NCI-H1436 treated with DMSO at 0.1 percent for 48 hours (cell line): ENCODE measurements at places on chromosomes 1 and 21.

DNA sequence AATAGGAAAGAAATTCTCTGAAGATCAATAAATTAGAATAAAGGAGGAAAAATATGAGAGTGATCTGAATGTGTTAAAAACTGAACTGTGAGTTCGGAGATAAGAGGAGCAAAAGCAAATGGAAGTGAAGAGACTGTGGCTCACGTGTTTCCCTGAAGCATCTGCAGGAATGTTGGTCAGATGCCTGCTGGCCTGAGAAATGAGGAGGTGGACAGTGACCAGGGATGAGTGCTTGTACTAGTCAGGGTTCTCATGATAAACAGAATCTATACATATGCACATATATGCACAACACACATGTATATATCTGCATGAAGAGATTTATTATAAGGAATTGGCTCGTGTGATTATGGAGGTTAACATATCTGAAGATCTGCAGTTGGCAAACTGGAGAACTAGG lies 103.4 kb upstream of the TIAM1 start:
- no peak for DNase-seq

DNA sequence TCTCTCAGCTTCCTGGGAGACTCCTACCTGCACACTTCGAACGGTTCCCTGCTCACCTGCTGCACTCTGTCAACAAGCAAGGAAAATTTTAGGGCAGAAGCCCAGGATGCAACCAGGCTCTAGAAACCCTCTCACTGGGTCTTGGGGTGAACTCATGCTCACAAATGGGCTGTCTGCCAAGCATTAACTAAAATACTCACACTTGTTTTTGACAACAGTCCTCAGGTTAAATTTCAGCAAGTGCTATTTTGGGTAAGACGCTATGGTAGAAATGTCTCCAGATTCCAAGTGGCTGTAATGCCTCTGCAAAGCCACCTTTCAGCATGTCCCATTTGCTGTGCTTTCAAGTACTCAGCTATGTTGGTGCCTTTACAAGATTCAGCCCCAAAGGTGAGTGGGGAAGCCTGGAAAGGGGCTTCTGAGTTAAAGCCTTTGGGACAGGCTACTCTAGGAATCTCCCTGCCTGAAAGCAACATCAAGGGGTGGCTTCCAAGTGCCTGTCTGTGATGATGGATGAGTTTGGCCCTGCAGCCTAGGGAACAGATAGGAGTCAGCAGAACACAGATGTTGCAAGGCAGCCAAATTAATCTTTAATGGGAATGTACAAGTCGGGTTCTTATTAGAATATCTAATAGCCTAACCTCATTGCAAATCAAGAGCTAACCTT lies 211.9 kb upstream of the SPAG17 start:
- DNase-seq, result no peak

DNA sequence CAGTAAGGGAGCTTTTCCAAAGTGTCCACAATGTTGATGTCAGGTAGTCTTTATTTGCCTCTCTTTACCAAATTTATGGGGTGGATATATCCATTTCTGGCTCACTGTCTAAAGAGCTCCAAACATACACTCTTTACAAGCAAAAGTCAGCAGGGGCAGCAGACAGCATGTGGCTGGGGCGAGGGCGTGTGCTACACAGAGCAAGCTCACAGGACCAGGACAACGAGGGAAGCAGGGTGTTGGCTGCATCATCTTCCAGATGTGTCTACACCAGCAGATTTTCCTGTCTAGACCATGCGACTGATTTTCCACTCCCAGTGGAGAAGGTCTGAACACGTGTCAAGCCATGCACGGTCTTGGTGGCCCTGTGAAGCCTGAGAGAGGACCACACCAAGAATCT lies 123.8 kb downstream of the TRABD2B start:
- no peak for DNase-seq

DNA sequence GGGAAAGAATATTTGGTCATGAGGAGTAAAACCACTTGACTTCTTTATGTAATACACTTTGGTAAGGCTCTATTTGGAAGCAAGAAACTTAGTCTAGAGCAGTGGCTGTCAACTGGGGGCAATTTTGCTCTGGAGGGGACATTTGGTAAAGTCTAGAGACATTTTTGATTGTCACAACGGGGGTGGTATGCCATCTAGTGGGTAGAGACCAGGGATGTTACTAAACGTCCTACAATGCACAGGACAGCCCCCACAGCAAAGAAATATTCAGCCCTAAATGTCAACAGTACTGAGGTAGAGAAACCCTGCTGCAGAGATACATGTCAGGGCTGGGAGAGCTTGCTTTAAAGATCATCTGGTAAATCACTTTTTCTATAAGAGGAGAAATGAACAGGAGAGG lies 13.5 kb downstream of the FUCA1 start:
- DNase-seq, result no peak

- peak; percentile 2 for DNase-seq
Measured at GRCh38 chr1:179369751-179370341, 4.1 kb downstream of the AXDND1 start.

- no peak for DNase-seq
Measured at GRCh38 chr1:187460093-187460492, 631.3 kb downstream of the PLA2G4A start.

- no peak for DNase-seq
Measured at GRCh38 chr1:106290805-106291501, 765.5 kb upstream of the PRMT6 start.

GRCh38 chr1:17018849-17019248 lies 7.1 kb upstream of the ATP13A2 start:
- no peak for DNase-seq

DNA sequence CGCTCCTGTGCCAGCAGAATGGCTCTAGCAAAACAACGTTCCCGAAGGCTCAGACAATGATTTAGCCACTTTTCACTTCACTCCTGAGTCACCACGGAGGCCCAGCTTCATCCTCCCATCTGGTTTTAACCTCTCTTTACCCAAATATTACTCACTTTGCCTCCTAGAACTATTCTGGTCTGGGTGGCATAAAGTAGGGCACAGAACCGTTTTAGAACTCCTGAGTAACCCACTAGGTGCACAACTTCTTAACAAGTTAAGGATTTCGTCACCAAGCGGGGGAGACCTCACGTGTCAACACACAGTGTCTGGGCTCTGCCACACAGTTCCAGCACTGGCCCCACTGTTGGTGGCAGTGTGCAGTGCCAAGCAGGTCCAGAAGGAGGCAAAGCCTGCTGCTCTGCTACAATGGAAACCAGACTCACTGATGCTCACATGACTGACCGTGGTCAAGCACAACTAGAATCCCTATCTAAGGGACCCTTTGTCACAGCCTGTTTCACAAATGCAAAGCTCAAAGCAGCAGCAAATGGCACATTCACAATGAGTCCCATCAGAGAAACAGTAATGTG lies 121.7 kb downstream of the SIPA1L2 start:
- no peak for DNase-seq

GRCh38 chr1:179775009-179775408 lies 31.9 kb downstream of the FAM163A start:
- DNase-seq, result no peak

- DNase-seq, result no peak
Measured at GRCh38 chr21:31397515-31397926, 53.5 kb upstream of the TIAM1 start.

DNA sequence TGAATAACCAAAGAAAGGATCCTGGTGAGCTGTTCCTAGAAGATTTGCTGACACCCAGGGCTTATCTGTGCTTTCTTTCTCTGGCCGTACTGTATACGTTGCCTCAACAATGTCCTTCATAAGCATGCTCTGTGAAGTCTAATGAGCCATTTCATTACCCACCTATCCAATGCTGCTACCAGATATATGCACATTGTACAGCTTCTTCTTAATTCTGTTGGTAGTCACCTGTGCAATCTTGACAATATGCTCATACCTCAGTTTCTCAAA lies 731.8 kb upstream of the NCAM2 start:
- DNase-seq, result no peak
